ENCODE measurements at places on chromosomes 2 and 18. TPM values are rescaled to one million over a fixed set of nuclear protein-coding genes. Genes with fewer than 3 reads are reported as not detected.

GRCh38 chr2:158559252-158559651, 102.5 kb downstream of the PKP4 start:
- no peak for DNase-seq

DNA sequence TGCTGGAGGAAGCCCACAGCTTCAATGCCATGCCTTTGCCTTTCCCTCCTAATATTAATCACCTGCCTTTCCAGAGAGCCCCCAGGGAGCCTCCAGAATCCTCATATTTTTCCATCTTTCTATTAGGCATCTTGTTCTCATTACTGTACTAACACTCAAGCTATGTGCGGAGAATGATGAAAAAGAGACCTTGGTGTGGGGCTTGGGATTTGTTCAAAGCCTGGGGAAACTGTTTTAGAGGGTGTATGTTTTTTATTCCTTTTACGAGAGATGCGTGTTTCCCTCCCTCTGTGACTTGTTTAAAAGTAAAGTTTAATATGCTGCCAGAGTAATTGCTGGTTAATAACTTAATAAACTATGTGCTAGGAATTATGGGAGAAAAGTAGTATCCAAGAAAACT, 102.4 kb upstream of the ZFP36L2 start:
- no peak for DNase-seq

- peak; percentile 60 for DNase-seq
Measured at GRCh38 chr2:37721201-37721560, 49.7 kb upstream of the CDC42EP3 start.

DNA sequence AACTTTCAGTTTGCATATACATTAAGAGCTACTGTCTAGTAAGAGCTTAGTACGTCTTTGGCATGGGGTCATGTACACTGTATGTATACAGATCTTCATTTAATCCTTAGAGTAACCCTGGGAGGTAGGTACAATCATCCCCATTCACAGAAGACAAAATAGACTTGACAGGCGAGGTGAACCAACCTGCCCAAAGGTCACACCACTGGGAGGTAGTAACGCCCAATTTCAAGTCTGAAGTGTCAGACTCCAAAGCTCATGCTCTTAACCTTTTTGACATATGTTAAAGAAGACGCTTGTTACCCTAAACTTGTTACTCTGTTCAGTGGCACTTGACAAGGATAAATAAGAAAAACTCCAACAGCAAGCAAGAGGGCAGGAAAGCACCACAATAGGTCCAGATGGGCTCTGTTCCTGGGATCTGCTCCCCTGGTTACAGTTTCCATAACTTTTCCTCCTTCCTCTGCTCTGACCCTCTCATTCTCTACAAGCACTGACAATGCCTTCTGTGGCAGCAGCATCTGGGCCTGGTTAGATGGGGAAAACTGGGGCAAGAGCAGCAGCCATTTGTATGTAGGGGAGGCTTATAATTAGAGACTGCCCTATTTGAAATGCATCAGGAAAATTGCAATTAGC, 64.7 kb upstream of the SERTAD2 start:
- DNase-seq: no peak

- DNase-seq: peak; percentile 35
Measured at GRCh38 chr2:159075727-159076126, 107.3 kb downstream of the TANC1 start.

- DNase-seq: no peak
Measured at GRCh38 chr2:237723602-237724001, 75.0 kb upstream of the RBM44 start.

- no peak for DNase-seq
Measured at GRCh38 chr2:239255218-239255617, 145.6 kb downstream of the HDAC4 start.

The ALLC gene
- not detected for total RNA-seq

The UBR3 gene
- total RNA-seq: 15.3 TPM

The TUBA4A gene
- total RNA-seq: 105 TPM

All from M059J (cell line).